ENCODE measurements at places on chromosomes 2 and 18. TPM values are rescaled to one million over a fixed set of nuclear protein-coding genes. Genes with fewer than 3 reads are reported as not detected.

- no peak for DNase-seq
Measured at GRCh38 chr18:79507076-79507545, 111.4 kb downstream of the NFATC1 start.

GRCh38 chr2:189465076-189465475 lies 23.8 kb downstream of the WDR75 start:
- DNase-seq = no peak

GRCh38 chr2:159044804-159045286 lies 76.4 kb downstream of the TANC1 start:
- no peak for DNase-seq

GRCh38 chr2:241110089-241110606 lies 8.1 kb upstream of the MTERF4 start:
- DNase-seq = no peak

The ARL4C gene
- total RNA-seq = 53.7 TPM

- DNase-seq = no peak
Measured at GRCh38 chr2:119766944-119767343, 7.2 kb downstream of the PTPN4 start.

DNA sequence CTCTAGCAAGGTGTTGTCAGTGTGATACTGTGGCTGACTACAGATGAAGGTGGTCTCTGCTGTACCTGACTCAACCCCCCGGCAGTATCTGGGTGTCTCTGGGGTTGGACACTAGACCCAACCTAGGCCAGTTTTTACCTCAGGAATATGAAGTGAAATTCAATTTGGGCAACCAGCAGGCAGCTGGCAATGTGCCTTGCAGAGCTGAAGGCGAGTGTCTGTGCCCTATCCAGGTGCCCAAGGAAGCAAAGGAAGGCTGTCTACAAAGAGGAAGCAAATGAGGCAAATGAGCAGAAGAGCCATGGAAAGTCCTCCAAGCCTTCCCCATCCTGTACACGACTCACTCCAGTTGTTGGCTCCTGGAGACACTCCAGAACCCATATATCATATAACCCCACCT lies 264.6 kb upstream of the AGAP1 start:
- DNase-seq = no peak

DNA sequence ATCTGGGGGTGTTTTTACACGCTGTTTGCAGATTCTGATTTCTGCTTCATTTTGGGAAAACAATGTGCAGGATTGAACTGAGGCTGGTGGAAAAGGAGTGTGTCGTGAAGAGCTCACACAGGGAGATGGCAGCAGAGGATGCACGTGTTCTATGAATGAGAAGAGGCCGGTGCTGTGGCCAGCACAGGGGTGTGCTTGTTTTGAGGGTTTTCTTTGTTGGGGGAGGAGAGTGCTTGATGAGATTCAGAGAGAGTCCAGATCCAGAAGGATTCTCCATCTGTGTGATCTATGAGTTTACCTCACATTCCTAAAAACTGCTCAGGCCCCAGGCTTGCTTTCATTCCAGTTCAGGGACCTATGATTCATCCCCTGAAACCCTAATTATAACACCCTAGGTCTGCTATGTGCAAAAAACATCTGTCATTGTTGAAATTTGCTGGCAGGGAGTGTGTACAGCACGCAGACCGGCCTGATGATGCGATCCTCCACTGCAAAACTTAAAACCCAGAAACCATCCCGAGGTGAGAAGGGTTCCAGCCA lies 12.1 kb downstream of the TGFA start:
- no peak for DNase-seq

DNA sequence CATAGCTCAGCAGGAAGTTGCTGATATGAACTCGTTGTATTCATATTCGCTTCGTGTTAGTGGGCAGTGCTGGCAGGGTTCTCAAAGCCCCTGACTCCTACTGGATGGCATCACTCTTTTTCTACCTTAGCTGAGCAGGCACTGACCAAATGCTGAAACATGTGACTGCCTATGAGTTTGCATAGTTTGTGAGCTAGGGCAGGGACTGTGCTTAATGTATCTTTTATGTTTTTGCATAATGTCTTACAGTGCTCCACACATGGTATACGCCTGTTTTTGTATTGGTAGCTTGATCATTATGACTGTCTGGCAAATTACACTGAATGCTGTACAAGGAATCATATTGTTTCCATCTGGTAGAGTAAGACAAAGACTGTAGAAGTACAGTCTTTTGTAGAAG lies 305.3 kb downstream of the PARD3B start:
- no peak for DNase-seq

- no peak for DNase-seq
Measured at GRCh38 chr18:50528806-50529205, 31.1 kb upstream of the MAPK4 start.

GRCh38 chr2:75047189-75047991 lies 88.9 kb downstream of the POLE4 start:
- DNase-seq = no peak

- DNase-seq = no peak
Measured at GRCh38 chr2:133489641-133490410, 78.4 kb downstream of the NCKAP5 start.

GRCh38 chr2:144194326-144195071 lies 325.4 kb downstream of the ZEB2 start:
- no peak for DNase-seq

GRCh38 chr2:1544478-1545069 lies 131.3 kb downstream of the TPO start:
- DNase-seq = no peak

- no peak for DNase-seq
Measured at GRCh38 chr18:45167631-45168280, 447.5 kb upstream of the SLC14A2 start.

DNA sequence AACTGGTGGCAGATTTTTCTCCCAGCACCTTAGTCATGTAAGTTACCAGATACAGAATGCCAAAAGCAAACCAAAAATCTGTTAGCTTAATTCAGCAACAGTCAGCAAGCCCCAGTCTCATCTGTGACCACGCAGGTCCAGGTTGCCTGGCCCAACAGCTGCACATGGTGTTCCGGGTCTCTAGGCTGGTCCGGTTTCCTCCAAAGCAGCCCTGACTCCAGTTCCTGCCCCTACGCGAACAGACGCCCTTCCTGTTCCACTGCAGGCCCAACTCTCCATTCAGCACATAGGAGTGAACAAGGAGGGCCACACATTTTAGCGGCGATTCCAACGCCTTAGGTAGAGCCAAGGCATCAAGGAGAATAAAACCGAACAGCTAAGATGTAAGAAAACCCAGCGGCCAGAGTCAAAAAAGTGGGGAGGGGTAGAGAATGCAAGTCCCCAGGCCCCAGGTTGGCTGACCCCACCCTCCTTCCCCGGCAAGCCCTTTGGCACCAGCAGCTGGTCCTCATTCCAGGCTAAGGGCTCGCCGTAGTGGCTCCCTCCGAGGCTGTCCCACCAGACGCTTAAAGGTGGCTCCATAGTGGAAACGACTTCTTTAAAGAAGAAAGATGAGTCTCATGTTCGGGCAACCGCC lies 1.5 kb downstream of the STK25 start:
- no peak for DNase-seq

GRCh38 chr2:84879584-84880394 lies 1.1 kb downstream of the TRABD2A start:
- no peak for DNase-seq

DNA sequence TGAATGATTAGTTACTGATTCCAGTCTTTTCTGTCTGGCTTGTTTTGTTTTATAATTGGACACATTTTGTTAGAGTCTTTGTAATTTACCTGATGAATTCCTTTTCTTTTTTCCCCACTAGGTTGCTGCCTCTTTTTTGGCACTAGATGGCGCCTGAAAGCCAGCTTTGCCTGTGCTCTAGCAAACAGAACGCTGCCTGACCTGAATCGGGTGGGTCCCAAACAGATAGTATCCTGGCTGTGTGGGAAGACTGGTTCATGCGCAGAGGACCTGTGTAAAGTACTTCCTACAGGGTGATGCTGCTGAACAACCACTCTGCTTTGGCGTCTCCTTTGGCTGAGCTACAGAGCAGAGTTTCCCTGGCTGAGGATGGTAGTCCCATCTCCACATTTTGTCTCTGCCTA lies 288.2 kb downstream of the IKZF2 start:
- DNase-seq = peak; percentile 31

Measured in activated T-cell treated with anti-CD3 and anti-CD28 coated beads, Interleukin-2, amount 50 U/mL, for 72 hours (primary cell).